ENCODE measurements at places on chromosomes 2 and 18. TPM values are rescaled to one million over a fixed set of nuclear protein-coding genes. Genes with fewer than 3 reads are reported as not detected.

The CTNNA2 gene
- not detected for total RNA-seq

The IGFBP5 gene
- total RNA-seq, result 572 TPM

The GREB1L gene
- 0.79 TPM for total RNA-seq

The TOGARAM2 gene
- 0.60 TPM for total RNA-seq

The ADAM17 gene
- total RNA-seq, result 29.9 TPM

Measured in kidney (tissue), 22 donors.